Activated CD4-positive, alpha-beta memory T cell treated with anti-CD3 and anti-CD28 coated beads, Interleukin-2, amount 10 ng/mL, durations not matched to agents 7 days and 5 days (primary cell): ENCODE measurements at places on chromosomes 4 and X.

DNA sequence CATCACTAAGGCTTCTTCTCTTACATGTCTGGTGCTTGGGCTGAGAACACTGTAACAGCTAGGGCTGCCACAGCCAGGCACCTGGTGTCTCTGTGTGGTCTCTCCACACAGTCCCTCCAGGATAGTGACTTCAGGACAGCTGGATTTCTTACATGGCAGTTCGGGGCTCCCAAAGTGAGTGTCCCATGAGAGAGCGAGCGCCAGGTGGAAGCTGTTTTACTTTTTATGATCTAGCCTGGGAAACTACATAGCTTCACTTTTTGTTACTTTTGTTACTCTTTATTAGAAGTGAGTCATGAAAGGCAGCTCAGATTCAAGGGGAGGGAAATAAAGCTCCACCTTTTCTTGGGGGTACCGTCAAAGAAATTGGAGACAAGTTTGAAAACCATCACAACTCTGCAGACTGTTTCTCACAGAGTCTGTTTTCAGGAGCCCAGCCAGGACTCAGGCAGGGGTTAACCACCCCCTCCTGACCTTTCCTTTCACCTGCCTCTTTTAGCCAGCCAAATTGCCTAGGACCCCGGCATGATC lies 373.0 kb downstream of the MID1IP1 start:
- DNase-seq = no peak

DNA sequence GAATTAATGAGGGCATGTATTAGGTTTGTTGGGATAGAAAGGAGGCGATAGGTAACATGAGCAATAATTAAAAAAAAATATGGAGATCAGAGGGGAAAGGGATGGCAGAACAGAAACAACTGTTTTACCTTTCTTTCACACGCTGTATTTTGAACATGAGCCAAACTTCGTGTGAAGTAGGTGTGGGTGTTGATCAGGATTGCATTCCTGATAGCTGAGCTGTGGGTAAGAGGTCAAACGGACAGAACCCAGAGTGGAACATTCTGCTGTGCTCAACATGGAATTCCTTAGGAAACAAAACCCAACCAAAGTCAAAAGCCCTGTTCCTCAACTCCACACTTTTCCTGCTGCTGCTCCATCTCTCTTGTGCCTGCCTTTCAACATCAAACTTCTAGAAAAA lies 162.5 kb upstream of the CASK start:
- no peak for DNase-seq

DNA sequence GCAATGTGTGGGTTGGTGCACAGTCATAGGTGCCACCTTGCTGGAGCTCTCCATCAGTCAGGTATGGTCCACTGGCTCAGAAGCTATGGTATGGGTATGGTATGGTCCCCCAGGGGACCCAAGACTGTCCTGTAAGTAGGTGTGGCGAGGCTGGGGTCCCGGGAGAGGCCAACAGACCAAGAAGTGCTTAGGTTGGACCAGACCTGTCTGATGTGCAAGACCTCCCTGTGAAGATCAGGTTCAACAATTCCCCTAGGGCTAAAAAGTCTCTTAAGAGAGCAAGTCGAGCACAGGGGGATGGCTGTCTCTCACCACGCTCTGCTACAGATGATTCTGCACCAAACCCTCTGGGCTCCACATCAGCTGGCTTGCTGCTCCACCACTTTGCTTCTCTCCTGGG lies 1145.0 kb downstream of the RPA4 start:
- no peak for DNase-seq

DNA sequence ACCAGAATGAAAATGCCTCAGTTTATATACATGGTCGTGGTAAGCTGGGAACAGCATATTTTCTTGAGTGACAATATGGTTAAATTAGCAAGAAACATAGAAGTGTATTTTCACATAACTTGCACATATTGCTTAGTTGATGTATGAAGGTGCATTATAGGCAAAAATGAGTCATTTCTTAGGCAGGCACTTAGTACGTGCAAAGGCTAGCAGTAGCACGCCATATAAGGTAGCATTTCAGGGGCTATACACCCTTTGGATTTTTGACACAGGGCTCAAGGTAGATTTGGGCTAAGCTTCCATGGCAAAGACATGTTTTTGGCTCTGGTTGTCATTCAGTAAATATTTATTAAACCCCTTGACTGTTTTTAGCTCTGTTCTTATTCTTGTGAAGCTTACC lies 33.1 kb downstream of the PCDH7 start:
- DNase-seq = no peak

DNA sequence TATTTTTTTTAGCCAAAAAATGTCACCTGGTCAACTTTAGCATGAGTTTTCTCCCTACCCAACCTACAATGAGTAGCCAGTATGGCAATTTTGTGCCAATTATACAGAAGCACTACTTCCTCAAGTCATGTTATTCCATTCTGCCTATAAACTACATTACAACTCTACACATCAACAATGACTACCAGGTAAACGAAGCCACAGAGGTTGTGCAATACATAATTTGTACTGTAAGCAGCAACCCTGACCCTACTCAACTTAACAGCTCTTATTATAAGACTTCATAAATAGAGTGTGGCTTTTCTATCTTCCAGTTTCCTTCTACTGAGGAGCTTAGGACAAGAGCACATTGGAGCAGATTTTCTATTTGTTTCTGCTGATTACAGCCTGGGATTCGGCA lies 160.5 kb downstream of the HS3ST1 start:
- no peak for DNase-seq

- DNase-seq = no peak
These were observed 62.6 kb upstream of the C4orf54 start for GRCh38 chr4:99720206-99720605.

DNA sequence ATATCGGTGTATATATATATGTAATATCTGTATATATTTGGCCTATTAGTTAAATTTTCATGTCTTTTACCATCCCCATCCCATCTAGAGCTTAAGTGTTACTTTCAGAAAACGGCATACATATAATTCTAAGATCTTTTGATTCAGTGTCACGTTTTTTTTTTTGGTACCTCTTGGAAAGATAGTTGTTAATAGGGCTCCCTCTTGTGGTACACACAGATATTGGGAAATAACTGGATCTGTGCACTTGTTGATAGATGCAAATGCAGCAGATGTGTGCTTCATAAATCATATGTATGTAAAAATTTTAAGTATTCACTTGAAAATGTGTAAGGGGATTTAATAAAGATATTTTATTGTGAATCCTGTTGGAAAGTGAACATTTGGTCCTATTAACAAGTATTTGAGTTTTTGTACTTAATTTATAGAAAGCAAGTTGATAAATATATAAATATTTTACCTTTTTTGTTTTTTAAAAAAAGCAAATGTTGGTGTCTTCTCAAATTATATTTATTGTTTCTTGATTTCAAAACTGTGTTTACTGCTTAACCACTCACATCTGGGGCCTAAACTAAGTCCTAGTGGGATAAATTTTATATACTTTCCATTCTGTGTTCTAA lies 74.7 kb downstream of the PAQR3 start:
- no peak for DNase-seq

GRCh38 chrX:46310815-46311497 lies 234.3 kb downstream of the ZNF674 start:
- no peak for DNase-seq
